NCI-H774 (cell line): ENCODE measurements at places on chromosomes 7 and 10.

DNA sequence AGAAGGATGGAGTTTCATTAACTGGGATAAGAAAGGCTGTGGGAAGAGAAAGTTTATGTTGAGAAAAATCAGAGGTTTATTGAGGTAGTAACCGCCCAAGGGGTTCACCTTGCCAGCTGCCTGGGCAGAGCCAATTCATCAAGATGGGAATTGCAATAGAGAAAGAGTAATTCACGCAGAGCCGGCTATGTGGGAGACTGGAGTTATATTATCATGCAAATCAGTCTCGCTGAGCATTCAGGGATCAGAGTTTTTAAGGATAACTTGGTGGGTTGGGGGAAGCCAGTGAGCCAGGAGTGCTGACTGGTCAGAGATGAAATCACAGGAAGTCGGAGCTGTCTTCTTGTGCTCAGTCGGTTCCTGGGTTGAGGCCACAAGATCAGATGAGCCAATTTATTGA, 70.6 kb downstream of the MALRD1 start:
- DNase-seq = no peak

- DNase-seq = no peak
Observed at GRCh38 chr7:41822259-41822817, 119.4 kb upstream of the INHBA start.

GRCh38 chr7:99037327-99037940, 106.5 kb downstream of the SMURF1 start:
- no peak for DNase-seq

DNA sequence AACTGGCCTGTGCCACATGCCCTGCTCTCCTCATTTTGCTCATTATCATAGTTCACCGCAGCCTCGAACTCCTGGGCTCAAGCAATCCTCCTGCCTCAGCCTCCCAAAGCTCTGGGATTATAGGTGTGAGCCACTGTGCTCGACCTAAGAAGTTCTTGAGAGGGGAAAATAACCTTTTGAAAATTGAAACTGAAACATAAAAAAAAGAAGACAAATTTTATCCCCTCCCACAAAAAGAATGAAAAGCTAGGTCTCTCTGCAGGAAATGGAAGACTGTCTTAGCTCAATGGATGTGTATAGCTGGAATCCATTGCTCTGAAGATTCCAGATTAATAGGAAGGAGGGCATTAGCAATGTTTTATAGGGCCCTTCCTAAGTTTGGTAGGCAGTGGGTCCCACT, 2.0 kb upstream of the EXOC6 start:
- DNase-seq = no peak

GRCh38 chr10:20811131-20811530, 86.0 kb downstream of the NEBL start:
- no peak for DNase-seq

- DNase-seq = no peak
Observed at GRCh38 chr7:55022002-55022985, 3.5 kb downstream of the EGFR start.

- no peak for DNase-seq
Observed at GRCh38 chr7:133253519-133253875, 619 bp downstream of the EXOC4 start.

DNA sequence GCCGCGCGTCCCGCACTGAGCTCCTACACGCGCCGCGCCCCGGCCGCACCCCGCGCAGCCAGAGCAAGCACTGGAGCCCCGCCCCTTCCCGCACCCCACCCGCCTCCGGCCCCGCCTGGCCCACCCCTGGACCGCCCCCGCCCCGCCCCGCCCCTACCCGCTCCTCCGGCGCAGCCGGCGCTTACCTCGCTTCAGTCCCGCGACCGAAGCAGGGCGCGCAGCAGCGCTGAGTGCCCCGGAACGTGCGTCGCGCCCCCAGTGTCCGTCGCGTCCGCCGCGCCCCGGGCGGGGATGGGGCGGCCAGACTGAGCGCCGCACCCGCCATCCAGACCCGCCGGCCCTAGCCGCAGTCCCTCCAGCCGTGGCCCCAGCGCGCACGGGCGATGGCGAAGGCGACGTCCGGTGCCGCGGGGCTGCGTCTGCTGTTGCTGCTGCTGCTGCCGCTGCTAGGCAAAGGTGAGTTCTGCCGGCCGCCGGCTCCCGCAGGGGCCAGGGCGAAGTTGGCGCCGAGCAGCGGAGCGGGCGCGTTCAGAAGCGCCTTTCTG, at the start of gene RET:
TSS of gene RET (plus strand) at position 194 of the 545 bp plus-strand sequence. CDS start at position 384, 190 bp downstream.
- peak; percentile 63 for DNase-seq

- DNase-seq = peak; percentile 80
Observed at GRCh38 chr7:106175507-106175906, 63.4 kb upstream of the SYPL1 start.

GRCh38 chr10:117504562-117504961, 38.0 kb upstream of the EMX2 start:
- no peak for DNase-seq

DNA sequence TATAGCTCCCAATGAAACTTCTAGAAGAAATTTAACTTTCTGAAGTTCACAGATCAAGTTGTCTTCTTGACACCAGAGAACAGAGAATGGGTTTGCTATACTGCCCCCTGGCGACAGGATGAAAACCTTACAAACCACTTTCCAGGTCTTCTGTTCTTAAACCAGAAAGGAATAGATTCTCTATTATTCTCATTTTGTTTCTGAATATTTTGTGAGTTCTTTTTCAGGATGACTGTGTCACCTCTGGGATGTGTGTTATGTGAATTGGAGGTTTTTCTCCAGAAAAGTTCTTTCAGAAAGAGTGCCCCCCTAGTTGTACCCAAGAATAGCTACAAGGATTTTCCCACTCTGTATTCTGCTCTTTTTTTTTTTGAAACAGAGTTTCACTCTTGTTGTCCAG, 6.3 kb downstream of the IFT22 start:
- DNase-seq = no peak

GRCh38 chr10:116707981-116708380, 34.4 kb downstream of the HSPA12A start:
- DNase-seq = no peak

GRCh38 chr10:122476333-122476695, 15.0 kb downstream of the HTRA1 start:
- DNase-seq = no peak

GRCh38 chr7:26291699-26292538, at the start of gene SNX10:
Gene SNX10 (plus strand): TSS chr7:26291862. CDS start chr7:26346443, 54,581 bp downstream.
- DNase-seq = peak; percentile 67

DNA sequence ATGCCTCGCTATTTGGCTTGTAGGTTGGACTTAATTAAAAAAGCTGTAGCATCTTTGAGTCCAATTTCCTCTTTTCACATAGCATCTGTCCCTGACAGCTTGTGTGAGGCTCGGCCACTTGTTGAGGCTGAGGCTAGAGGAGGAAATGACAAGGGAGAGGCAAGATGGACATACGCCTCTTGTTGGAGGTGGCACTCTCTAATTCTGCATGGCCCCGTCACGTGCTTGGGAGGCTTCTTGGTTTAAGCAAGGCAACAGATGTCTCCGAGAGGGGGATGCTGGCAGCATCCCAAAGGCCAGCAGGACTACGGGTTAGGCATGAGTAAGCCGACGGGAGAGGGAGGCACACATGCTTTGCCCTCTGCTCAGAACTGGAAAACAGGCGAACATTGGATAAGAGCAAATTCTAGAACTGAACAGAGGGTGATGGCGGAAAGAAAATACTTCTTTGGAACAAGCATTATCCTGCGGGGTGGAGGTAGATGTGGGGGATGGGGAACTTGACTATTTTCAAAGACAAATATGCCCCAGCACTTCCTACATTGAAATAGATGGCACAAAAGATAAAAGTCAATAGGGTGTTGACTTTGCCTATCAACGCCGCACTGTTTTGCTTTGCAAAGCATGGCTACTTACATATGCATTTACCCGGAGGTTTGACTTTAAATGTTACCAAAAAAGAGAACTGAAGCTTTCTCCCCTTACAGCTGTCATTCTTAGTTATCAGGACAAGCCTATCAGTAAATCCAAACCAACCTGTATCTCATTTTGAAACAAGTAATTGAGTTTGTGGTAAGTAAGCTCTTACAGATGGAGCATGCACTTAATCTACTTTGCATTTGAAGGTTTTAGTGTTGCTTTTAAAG, 94.8 kb downstream of the CHN2 start:
- peak; percentile 42 for DNase-seq

DNA sequence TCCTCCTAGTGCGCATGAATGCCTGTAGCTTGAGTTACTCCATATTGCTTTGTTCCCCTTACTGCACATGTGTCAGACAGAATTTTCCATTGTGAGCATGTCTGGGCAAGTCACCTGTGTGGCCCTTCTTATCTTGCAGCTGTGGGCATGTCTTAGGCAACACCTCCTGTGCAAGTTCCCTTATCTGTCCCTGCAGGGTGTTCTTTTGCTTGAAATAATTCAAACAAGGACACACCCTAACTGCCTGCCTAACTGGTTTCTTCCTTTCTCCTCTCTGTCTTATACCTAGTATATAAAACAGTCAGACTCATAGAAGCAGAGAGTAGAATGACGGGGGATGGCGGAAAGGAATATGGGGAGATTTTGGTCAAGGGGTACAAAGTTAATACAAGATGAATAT, 421.1 kb upstream of the SORCS1 start:
- DNase-seq = no peak

GRCh38 chr10:26806557-26806956, 54.2 kb downstream of the ABI1 start:
- no peak for DNase-seq

DNA sequence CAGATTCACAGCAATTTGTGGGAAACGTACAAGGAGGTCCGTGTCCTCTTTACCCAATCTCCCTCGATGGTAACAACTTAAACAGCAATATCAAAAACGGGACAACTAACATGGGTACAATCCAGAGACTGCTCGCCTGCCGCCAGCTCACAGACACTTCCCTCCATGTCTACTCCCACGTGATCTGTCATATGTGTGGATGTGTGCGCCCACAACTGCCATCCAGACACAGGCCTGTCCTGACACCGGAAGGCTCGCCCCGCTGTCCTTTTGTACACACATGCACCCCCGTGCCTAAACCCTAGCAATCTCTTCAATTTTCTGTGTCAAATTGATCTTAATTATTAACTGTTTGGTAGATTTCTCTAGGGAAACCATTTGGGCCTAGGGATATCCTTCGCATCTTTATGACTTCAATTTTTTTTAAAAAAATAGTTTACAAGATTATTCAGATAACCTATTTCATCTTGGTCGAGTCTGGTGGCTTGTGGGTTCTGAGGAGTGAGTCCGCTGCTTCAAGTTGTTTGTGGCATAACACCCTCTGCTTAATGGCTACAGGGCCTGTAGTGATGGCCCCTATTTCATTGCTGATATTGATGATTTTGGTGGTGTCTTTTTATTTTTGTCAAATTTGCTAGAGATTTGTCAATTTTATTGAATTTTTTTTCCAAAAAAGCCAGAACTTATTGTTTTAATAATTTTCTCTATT, 260.6 kb downstream of the MAD1L1 start:
- DNase-seq = no peak

GRCh38 chr10:119595676-119596515, 868 bp downstream of the TIAL1 start:
- no peak for DNase-seq

DNA sequence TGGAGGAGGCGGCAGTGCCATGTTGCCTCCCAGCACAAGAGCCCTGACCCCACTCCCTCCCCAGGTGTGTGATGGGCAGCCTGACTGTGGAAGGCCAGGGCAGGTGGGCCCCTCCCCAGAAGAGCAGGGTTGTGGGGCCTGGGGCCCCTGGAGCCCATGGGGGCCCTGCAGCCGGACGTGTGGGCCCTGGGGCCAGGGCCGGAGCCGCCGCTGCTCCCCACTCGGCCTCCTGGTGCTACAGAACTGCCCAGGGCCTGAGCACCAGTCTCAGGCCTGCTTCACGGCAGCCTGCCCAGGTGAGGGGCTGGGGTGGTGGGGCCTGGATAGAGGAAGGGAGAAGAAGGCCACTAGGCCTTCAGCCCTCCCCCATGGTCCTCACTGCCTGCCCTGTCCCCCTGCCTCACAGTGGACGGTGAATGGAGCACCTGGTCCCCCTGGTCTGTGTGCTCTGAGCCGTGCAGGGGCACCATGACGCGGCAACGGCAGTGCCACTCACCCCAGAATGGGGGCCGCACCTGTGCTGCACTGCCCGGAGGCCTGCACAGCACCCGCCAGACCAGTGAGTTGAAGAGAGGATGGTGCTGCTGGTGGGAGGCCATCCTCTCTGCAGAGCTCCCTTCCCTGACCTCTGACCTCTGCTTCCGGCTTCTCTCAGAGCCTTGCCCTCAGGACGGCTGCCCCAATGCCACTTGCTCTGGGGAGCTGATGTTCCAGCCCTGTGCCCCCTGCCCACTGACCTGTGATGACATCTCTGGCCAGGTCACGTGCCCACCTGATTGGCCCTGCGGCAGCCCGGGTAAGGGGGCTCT, 18.2 kb upstream of the ZNF467 start:
- DNase-seq = no peak

DNA sequence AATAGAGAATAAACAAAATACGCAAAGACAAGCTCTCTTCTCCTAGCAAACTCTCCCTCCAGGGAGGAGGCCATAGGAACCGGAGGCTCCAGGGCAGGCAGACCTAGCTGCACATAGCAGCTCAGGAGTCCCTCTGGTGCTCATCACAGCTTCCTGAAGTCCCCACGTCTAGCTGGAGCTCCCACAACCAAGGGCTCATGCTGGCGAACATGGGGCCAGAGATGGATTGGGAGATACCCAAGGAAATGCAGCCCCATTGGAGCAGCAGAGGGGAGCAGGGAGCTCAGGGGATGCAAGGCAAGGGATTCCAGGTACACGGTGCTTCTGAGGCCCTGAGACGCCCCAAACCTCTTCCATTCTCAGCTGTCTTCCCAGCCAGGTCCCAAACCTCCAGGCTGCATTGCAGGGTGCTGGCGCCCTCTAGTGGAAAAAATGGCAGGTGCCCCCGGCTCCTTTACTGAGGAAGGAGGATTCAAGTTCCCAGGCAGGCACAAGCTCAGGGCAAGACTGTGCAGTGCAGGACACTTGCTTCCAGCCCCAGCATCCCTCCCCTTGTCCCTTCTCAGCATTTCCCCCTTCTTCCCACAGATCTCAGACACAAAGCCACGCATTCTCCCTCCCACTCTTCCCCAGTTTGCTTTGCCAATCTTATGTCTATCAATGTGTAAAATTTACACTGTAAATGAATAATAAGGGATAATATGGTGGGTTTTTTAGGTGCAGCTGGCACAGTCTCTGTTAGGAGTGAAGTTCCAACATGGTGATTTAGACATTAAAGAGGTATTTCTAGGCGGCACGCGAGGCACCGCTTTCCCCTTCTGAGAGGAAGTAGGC, 46.2 kb downstream of the GPAM start:
- peak; percentile 8 for DNase-seq

DNA sequence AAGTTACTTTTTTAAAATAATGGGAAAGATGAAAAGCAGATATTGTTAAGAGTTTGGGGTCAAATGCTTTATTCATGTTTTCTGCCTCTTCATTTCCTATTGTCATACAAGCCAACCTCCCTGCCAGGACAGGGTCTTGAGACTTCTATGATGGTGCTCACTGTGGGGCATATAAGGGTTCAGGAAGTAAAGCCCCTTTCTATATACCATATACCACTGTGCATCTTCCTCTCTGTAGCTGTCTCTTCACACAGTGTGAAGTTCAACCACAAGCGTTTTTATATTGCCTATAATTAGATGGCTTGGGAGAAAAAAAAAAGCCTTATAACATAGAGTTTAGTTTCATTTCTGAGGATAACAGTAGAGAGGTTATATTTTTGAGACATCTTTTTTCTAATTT, 389.8 kb upstream of the SORCS1 start:
- no peak for DNase-seq

GRCh38 chr7:123191132-123191531, 8.6 kb downstream of the SLC13A1 start:
- DNase-seq = no peak
